Hematopoietic multipotent progenitor cell (in vitro differentiated cells): ENCODE measurements at places on chromosomes 2 and 18.

DNA sequence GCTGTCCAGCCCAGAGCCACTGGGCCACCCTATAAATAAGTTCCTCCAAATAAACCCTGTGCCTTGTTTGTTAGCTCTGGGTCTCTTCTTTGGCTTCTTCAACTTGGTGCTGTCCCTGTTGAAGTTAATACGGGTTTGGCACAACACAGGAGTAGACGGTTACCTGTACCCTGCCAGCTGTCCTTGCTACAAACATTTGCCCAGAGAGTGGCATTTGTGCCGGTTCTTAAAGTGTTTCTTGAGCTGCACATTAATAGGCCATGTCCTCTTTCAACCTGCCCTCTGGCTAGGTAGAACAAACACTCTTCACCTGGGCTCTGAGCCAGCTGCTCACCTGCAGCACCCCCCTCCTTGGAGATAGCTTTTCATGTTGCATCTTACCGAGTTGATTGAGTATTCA, 139.2 kb downstream of the NEDD4L start:
- DNase-seq = no peak

GRCh38 chr18:13566941-13567746, 159.2 kb downstream of the FAM210A start:
- no peak for DNase-seq

DNA sequence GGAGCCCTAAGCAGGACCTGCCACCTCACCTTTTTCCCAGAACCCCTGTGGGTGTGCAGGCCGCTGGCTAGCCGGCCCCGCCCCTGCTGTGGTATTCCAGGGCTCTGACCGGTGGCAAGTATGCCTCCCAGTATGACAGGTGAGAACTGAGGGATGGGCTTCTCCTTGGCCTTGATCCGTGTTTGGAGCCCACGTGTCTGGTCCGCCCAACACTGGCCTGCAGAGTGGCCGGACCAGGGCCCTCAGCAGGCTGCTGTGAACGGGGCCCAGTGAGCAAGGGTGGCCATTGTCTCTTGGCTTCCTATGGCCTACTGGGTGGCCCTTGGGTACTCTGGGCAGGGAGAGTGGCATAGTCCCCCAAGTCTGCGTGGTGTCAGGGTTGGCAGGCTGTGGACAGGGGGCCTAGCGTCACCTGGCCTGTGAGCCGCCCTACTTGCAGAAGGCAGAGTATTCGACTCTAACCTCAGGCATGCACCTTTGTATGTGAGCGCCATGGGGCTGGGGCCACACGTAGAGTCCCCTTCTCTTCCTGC, 1.8 kb downstream of the RNPEPL1 start:
- no peak for DNase-seq

- DNase-seq = no peak
These were observed 444.6 kb downstream of the PARD3B start for GRCh38 chr2:204989877-204990276.

- no peak for DNase-seq
These were observed 237.6 kb downstream of the DYSF start for GRCh38 chr2:71690876-71691475.
